ENCODE measurements at places on chromosomes 1 and 21.

DNA sequence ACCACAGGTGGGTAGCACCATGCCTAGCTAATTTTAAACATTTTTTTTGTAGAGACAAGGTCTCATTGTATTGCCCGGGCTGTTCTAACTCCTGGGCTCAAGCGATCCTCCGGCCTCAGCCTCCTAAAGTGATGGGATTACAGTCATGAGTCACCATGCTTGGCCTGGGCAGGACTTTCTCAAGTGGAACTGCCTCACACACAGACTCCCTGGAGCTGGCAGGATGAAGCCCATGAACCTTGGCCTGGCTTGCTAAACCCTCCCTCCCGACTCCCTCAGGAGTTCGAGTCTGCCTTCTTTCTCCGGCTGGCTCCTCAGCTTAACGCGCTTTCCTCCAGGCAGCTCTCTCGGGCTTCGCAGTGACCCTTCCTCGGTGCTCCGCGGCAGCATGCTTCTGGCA lies 7.7 kb upstream of the ECE1 start:
- DNase-seq = peak; percentile 63

- DNase-seq = no peak
Observed at GRCh38 chr1:197806718-197807117, 31.4 kb upstream of the DENND1B start.

GRCh38 chr1:202018468-202019234 lies 8.3 kb downstream of the ELF3 start:
- DNase-seq = no peak

DNA sequence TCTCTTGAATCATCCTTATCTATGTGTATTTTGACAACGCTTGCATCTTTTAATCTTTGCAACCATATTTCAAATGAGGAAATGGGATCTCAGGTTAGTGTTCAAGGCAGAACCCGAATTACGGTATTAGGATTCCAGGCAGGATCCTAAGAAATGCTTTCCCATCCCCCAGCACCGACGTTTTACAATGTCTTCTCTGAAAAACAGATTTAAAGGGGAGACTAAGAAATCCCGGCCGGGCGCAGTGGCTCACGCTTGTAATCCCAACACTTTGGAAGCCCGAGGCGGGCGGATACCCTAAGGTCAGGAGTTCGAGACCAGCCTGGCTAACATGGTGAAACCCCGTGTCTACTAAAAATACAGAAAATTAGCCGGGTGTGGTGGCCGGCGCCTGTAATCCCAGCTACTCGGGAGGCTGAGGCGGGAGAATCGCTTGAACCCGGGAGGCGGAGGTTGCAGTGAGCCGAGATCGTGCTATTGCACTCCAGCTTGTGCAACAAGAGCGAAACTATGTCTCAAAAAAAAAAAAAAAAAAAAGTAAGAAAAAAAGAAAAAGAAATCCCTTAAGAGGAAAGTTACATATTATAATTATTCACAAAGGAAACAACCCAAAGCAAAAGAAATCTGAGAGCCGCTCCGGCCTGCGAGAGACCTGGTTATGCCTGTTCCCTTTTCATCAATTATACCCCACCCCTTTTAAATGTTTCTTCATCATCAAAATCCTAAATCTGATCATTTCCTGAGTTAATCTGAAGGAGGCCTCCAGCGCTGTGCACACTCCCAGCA lies 801 bp upstream of the GORAB start:
- peak; percentile 57 for DNase-seq

DNA sequence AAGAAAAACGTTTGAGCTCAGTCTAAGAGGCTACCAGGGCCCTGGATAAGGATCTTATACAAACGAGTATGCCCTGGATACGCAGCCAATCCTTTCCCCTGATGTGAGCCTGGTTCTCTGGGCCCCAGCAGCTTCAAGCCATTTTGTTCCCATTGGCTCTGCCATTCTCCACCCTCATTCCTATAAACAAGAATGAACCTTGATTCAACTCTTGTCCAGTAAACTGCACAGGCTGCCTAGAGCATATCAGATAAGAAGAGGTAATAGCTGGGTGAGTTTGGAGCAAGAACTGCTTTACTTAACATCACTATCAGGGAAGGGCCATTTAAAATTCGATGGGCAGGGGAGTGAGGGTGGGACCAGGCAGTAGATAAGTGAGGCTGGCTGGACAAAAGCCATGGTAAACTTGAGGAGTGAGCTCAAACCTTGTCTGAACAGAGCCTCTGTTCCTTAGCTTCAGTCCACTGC lies 11.3 kb downstream of the BTG2 start:
- DNase-seq = no peak

DNA sequence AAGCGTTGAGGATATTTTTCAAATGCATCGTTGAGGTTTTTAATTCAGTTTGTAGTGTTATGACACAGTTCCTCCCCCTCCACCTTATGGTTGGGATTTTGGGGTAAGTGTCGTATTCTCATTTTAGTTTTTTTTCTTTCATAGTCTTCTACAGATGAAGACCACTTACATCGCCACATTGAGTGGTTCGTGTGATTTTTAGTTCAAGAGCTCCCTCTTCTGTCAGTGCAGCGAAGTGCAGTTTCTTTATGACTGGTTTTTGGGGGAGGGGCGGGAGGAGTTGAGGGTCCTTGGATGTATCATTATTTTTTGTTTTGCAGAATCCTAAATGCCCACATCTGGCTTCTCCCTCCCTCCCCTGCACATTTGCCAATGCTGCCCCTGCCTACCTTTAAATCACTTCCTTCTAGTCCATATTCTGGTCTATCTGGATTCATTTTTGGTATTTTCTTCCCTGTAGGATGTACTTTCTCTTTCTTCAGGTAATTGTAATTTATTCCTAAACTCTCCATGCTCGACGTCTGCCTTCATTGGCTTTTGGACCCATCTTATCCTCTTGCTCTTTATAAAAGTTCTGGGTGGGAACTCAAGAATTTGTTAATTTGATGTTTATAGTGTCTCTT lies 433.1 kb downstream of the CAMTA1 start:
- no peak for DNase-seq

- no peak for DNase-seq
Observed at GRCh38 chr21:31233711-31234110, 110.3 kb downstream of the TIAM1 start.

Data from ovary (tissue), 10 donors.